ENCODE measurements at places on chromosomes 12 and 14.

DNA sequence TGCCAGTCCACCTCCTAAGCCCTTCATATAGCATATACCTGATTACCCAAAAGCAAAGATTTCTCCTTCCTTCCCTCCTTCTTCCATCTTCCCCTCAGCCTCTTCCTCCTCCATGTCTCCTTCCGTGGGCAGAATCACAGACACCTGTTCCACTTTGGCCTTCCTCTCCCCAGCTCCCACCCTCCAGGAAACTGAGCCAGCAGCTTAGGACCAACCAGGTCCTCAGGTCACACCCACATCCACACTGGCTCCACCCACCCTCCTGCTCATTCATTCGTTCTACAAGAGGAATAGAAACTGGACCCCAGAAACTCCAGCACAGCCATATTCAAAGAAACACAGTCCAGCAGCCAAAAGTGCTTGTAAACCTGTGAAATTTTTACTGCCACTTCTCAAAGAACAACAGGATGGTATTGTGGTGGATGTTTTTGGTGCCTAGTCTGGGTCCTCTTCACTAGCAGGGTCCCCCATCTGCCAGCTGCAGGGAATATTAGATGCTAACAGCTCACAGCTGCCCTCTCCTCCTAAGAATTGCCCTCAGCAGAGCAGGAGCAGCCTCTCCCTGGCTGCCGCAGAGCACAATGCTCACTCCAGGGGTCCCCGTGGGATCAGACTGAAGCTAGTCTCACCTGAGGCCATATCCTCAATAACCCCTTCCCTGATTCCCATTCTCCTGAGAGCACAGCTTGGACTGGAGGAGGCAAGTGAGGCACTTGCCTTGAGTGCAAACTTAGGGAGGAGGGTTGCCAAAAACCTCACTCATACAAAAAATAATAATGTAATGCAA, 18.4 kb downstream of the CMKLR1 start:
- peak; percentile 51 for DNase-seq

- DNase-seq: peak; percentile 17
These were observed 47.1 kb downstream of the TBX3 start for GRCh38 chr12:114636723-114637480.

GRCh38 chr12:90333424-90333823, 621.6 kb downstream of the CCER1 start:
- no peak for DNase-seq

DNA sequence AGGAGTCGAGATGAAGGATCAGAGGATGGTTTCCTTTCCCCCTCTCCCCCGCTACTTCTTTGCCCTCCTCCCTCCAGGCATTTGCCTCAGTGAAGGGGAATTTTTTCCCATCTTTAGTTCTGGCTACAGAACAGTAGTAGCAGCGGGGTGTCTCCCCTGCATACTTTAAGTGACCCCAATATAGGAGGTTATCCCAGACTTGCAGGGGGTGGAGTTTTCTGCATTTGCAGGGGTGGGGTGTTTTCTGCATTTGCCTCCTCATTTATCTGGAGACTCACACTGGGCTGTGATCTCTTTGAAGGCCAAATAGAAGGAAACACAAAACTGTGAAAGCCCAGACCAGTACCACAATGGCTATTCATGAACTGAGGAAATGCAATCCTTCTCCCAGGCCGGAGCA, 19.8 kb downstream of the PTPRB start:
- DNase-seq: no peak

DNA sequence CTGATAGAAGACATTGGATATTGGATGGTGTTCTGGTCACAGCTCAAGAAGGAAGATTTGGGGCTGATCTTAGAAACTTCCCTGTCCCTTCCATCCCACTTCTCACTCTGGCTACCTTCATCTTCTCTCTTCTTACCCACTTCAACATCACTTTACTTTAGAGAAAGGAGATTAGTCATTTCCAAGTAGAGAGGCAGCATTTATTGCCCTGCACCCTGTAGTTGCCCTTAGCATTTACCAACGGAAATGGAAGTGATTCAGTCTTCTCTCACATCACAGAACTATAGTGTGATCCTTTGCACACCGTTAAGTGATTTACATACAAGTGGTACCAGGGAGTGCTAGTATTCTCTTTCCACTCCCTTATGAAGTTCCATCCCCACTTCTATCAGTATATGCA, 52.4 kb downstream of the PHLDA1 start:
- DNase-seq: peak; percentile 67

GRCh38 chr14:54471641-54472040, 17.1 kb downstream of the GMFB start:
- DNase-seq: no peak

DNA sequence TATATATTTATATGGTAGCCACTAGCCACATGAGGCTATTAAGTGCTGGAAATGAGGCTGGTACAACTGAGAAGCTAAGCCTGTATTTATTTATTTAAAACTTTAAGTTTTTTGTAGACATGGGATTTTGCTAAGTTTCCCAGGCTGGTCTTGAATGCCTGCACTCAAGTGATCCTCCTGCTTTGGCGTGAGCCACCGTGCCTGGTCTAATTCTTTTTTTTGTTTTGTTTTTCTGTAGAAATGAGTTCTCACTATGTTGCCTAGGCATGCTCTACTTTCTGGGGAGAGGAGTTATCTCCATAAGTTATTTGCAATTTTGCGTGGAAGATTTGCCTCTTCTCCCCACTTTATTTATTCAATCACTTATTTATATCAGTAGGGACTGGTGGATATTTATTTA, 4.8 kb upstream of the SNRNP35 start:
- DNase-seq: no peak

DNA sequence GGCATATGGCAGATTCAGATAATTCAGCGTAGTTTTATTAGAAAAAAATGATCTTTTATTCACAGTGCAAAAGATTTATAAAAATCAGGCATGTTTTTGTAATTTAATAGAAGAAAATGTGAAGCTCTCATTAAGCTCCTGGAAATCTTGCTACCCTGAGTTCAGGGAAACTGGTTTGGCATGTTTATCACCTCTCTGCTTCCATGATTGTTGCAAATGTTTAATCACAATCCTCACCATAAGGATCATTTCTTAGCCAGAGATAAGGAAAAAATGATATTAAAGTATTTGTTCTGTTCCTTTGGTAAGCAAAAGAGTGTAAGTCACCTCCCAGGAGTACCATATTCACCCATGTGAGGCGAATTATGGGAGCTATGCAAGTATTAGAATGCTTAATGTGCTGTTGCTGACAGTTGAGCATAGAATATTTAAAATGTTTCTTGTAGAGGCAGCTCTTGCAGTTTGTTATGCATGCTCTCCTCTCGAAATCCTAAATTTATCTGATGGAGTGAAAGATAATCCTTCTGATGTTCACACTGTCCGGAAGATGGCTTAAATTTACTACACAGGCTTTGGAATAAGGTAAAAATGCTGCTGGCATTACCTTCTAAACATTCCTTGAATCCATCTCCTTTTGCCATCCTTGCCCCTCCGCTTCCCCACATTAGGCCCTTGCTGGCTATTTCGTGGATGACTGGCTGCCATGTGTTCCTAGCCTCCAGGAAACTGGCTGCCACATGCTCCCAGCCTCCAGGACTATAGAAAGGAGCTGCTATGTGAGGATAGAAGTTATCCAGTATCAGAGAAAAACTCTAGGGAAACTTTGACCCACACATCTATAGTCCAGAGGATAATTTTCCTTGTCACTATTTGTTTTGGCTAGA, 115.8 kb upstream of the CCDC198 start:
- DNase-seq: no peak

DNA sequence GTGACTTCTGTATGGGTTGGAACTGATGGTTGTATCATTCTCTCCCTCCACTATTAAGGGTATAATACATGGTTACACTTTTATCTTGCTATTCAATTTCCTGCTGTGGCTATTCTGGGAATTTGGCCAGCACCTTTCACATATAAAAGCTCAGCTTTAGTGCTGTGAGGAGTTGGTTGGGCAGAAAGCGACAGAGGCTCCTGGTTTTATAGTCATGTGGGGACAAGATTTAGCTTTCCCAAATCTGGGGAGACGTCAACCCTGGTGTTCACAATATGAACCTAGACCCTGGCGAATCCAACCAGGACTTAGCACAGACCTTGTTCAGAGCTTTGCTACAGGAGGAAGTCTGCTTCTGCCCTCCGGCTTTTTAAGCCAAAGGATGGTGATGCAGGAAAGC, 36.5 kb downstream of the FOS start:
- no peak for DNase-seq

GRCh38 chr12:16012117-16012516, 101.0 kb downstream of the DERA start:
- DNase-seq: no peak

DNA sequence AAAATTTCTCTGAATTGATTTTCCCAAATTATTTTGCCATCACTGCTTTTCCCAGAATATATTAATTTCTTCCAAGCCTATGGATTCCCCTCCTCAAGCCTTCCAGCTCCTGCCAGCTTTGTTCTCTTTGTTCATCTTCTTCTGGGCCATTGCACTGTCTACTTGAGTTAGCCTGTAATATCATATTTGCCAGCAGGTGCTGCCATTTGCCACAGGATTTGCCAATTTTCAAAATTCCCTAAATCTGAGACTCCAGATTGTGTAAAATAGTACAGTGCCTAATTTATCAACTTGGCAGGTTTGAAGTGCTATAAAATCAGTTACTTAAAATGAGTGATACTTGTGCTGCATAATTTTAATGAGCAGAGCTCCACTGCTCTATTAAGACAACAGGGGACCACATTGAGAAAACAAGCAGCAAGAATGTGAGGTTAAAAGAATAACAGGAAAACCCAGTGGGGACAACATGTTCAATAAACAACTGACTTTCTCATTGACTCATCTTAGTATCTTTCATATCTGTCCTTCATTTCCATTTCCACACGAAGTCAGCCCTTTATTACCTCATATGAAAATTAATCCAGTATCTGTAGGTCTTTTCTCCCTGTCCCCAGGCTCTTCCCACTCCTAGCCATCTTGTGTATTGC, 84.6 kb upstream of the CCDC196 start:
- peak; percentile 7 for DNase-seq

GRCh38 chr14:55446127-55446736, 5.8 kb upstream of the TBPL2 start:
- peak; percentile 71 for DNase-seq

- DNase-seq: no peak
These were observed 1188.2 kb upstream of the TMEM132C start for GRCh38 chr12:127078577-127079350.

DNA sequence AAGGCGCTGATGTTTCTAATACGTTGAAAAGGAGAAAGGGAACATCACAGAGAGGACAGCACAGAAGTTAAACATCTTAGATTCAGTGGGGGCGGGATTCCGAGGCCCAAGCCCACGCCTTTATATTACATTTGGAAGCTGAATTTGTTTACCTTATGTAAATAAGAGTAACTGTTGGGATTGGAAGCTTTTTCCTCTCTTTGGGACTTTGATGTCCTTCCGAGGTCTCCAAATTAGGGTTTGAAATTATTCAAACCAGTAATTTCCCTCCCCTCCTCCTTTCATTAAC, 6.4 kb downstream of the FOXA1 start:
- no peak for DNase-seq

- DNase-seq: peak; percentile 51
These were observed 728 bp upstream of the STON2 start for GRCh38 chr14:81400852-81401251.

DNA sequence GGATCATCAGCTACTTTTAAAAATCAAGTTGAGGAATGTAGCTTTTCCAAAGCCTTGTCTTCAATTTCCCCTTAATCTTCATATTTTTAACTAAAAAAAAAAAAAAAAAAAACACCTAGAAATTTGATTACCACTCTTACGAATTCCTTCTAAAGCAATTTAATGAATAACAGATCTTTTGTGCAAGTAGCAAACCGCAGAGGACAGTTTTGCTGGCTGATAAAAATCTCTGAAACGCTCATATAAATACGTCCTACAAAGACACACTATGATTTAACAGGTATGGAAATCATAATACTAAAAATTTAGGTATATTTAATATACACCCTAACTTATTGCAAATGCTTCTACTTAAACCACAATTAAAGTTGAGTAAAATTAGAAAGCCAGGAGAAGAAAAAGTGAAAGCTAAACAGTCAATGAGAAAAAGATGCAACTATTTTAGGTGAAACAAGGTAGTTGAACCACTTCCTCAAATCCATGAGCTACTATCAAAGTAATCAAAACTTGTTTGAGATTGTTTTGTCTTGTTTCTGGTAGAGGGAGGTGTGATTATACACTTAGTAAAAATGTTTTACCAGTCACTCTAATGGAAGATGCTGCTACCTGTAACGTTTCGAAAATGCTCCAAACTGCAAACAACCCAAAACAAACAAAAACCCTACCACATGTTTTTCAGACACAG, 2.2 kb downstream of the PAWR start:
- DNase-seq: no peak

- DNase-seq: no peak
These were observed 1.7 kb downstream of the AJUBA start for GRCh38 chr14:22980672-22981089.

GRCh38 chr14:85764822-85765221, 234.9 kb downstream of the FLRT2 start:
- no peak for DNase-seq

- no peak for DNase-seq
These were observed 24.5 kb downstream of the HRK start for GRCh38 chr12:116856729-116857128.

DNA sequence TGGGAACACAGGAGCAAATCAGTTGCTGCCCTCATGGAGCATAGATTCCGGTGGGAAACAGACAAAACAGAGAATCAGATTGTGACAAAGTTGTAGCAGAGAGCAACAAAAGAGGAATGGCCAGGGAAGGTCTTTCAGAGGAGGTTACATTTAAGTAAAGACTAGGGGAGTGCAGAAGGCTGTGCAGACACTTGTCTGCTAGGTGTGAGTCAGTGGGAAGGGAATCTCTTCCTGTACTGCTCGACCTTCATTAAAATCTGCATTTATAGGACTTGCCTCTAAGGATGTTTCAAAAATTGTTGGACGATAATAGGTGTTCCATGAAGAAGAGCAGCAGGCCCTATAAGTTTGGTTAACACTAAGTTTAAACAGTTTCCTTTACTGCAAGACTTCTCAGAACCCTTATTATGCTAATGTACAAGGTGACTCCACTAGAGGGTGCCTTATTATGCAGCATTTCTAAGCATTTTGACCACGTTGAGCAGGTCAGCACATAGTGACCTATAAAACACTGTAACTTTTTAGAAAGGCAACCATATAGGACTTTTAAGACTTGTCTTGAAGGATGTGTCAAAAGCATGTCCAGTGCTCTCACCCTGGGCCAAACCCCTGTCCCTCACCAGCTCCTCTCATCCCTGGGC, 91.8 kb upstream of the RIC8B start:
- peak; percentile 53 for DNase-seq
